Fibroblast of the conjunctiva (primary cell): ENCODE measurements at places on chromosomes 7 and 10.

DNA sequence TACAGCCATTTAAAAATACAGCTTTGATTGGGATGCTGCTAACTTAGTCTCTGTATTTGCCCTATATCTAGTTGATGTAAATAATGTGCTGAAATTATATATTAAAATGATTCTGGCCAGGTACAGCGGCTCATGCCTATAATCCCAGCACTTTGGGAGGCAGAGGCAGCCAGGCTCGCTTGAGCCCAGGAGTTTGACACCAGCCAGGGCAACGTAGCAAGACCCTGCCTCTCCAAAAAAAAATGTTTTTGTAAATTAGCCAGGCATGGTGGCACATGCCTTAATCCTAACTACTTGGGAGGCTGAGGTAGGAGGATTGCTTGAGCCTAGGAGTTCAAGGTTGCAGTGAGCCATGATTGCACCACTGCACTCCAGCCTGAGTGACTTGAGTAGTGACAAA, 143.8 kb upstream of the CELF2 start:
- no peak for DNase-seq

DNA sequence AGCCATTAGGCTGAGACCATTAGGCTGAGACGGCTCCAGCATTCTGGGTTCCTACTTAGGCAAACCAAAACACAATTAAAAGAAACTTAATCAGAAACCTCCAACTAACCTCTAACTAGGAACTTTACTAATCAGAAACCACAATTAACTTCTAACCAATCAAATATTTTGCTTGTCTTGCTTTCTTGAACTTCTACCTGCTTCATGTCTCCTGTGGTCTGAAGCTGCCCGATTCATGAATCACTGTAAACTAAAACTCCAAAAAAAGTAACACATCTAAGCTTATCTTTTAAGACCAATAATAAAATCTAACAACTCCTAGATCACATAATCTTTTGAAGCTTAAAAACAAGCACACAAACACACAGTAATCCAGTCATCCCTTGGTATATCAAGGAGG, 76.1 kb downstream of the PDSS1 start:
- no peak for DNase-seq

- no peak for DNase-seq
Measured at GRCh38 chr10:7579681-7580080, 87.1 kb downstream of the ITIH5 start.

GRCh38 chr10:73959484-73960243, 38.3 kb upstream of the VCL start:
- no peak for DNase-seq

GRCh38 chr7:32283546-32283945, 206.6 kb downstream of the LSM5 start:
- DNase-seq = no peak

GRCh38 chr10:1454951-1455350, 282.4 kb downstream of the ADARB2 start:
- DNase-seq = no peak

DNA sequence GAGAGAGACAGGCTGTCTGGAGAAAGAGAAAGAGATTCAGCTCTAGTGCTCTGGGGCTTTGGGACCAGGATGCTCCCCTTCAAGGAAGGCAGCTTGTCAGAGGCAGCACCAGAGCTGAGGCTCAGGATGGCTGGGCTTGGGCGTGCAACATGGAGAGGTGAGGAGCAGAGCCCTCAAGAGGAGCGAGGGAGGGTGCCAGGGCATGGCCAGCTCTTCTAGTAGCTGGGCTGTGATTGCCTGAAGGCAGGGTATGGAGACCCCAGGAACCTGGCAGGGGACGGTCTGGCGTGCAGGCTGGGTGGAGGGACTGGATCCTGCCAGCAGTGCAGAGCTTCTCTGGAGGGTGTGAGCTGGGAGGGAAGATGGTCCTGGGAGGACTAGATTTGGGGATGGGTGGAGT, 40.2 kb downstream of the ANTXRL start:
- no peak for DNase-seq

DNA sequence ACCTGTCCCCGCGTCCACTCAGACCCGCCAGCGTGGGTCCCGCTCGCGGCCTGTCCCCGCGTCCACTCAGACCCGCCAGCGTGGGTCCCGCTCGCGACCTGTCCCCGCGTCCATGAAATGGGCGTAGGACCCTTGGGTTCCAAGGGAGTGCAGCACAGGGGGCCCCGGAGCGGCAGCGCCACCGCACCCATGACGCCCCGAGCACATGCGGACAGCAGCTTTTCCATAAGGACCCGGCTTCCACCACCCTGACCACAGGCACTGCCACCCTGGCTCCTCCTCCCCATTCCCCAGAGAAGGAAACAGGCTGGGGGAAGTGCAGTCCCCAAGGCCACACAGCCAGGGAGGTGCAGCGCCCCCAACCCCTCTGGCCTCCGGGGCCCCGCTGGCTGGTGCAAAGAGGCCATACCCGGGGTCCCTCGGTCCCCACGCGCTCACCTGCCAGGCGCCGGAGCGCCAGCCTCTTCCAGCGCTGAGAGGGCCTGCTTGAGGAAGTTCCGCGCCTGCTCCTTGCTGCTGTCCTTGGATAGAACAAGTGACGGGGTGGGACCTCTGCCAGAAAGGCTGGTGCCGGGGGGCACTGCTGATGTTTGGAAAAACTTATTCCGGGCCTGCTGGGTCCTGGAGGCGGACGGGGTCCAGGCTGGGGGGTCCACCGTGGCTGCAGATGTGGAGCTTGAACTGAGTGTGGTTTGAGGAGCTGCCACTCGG, 14.9 kb downstream of the MICALL2 start:
- no peak for DNase-seq
